Activated naive CD4-positive, alpha-beta T cell treated with anti-CD3 and anti-CD28 coated beads, Interleukin-2, amount 50 U/mL, for 72 hours (primary cell): ENCODE measurements at places on chromosomes 6 and 20.

GRCh38 chr6:35312076-35312800 is 14.6 kb downstream of the DEF6 start:
- DNase-seq, result no peak

DNA sequence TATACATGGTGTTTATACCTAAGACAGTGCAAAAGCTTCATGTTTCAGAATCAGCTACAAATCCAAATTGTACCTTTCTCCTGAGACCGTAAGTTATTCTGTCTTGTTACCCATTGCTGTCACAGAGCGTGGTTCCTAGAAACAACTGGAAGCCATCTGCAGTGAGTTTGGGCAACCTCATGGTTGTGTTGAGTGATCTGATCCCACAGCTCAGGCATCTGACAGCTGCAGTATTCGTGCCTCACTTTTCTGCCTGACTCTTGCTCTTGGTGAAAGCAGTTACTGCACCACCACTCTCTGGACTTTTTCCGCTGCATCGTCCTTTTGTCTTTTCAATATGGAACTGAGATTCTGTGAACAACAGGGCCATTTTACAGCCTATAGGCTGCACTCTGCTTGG is 752.6 kb downstream of the MAFB start:
- DNase-seq, result no peak

DNA sequence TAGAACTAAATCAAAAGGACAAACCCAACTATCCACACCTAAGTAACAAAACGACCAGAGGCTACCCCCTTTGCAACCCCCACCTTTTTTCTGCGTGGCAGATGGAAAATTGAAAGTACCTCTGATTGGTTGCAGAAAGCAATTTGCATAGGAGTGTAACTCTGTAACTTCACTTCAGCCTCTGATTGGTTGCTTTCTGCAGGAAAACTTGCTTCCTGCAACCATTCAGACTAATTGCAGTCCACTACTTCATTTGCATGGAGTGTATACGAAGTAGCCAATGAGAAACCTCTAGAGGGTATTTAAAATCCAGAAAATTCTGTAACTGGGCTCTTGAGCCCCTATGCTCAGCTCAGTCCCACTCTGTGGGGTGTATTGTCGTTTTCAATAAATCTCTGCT is 129.1 kb upstream of the OLIG3 start:
- no peak for DNase-seq

DNA sequence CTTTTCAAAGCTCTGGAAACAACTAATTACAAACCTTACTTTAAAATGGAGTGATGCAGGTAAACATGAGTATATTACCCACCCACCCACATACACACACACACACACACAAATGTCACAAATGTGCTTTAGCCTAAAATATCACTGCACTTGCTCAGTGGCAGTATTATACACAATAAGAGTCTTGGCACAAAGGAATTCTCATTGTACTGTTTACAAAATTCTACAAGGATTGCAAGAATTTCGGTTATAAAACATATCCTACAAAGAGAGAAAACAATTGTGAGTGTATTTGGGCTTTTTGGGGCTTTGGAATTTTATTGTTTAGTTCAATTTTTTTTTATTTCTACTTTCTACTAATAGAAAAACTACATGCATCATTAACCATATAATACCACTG is 113.2 kb upstream of the BEND6 start:
- no peak for DNase-seq

GRCh38 chr6:21767891-21768648 is 174.5 kb downstream of the SOX4 start:
- DNase-seq, result no peak

DNA sequence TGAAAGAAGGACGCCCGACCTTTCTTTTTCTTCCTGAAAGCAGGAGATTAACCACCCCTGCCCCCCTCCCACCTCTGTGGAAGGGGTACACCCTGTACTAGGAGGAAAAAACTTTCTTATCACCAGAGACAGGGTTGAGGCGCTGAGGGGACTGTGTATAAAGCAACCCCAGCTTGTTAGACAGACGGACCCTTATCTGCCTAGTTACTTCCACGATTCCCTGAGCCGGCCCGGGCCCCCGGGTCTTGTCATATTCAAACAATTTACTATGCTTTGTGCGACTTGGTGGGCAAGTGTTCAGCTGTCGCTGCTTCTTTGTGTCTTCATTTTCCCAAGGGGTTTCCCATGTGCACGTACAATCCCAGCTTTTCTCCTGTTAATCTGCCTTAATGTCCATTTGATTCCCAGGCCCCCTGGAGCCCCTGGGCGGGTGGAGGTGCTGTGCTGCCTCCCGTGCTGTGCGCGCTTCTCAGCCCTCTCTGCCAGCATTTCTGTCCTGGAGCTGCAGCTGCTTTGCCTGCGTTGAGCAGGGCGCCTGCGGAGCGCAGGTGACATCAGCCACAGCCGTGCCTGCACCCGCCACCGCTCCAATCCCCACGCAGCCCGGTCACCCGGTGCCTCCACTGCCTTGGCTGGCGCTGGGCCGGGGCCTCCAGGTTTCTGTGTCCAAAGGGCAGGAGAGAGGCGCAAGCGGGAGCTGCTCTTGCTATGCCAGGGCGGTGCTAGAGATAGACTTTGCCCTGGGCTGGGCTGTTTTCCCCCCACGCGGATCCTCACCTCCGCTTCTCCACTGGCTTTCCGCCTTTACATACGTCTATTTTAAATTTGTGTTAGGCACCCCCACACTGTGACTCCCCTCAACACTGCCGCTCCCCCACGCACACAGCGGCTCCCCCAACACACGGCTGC is 96.2 kb downstream of the TTLL2 start:
- DNase-seq, result no peak

DNA sequence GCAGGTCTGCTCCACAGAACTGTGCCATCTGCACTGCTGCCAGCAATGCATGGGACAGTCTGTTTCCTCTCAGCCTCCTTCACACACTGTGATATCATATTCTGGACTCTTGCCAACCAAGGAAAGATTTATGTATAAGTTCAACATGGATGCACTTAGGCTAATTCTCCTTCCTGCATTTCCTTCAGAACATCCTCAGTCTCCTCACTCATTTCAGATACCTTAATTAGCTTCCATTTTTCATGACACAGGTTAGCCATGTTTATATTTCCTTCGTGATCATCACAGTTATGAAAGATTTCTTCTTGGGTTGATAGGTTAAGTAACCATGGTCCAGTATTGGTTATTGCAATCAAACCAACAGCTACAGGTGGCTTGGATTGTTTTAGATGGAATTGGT is 46.4 kb upstream of the DDR1 start:
- no peak for DNase-seq

GRCh38 chr6:157429248-157429647 is 48.3 kb downstream of the ZDHHC14 start:
- DNase-seq, result no peak
